ENCODE measurements at places on chromosomes 5 and 9. TPM values are rescaled to one million over a fixed set of nuclear protein-coding genes. Genes with fewer than 3 reads are reported as not detected.

CDKN2A gene
- total RNA-seq = 0.93 TPM

ANKRD20A1 gene
- 1.3 TPM for total RNA-seq

MRPS27 gene
- total RNA-seq = 45.4 TPM

IL5 gene
- total RNA-seq = not detected

ZNF300 gene
- total RNA-seq = 4.2 TPM

ELAVL2 gene
- total RNA-seq = not detected

F2RL1 gene
- 1.6 TPM for total RNA-seq

FAM169A gene
- 0.28 TPM for total RNA-seq

JAKMIP2 gene
- total RNA-seq = 0.96 TPM

PTGDS gene
- total RNA-seq = 96.2 TPM

GABRP gene
- not detected for total RNA-seq

CRHBP gene
- total RNA-seq = 5.4 TPM

SPARC gene
- 588 TPM for total RNA-seq

NRG2 gene
- total RNA-seq = 2.3 TPM

RBM18 gene
- total RNA-seq = 12.2 TPM

CARTPT gene
- total RNA-seq = not detected

GRCh38 chr5:156322666-156323065 lies 4.3 kb upstream of the SGCD start:
- no peak for DNase-seq

DNA sequence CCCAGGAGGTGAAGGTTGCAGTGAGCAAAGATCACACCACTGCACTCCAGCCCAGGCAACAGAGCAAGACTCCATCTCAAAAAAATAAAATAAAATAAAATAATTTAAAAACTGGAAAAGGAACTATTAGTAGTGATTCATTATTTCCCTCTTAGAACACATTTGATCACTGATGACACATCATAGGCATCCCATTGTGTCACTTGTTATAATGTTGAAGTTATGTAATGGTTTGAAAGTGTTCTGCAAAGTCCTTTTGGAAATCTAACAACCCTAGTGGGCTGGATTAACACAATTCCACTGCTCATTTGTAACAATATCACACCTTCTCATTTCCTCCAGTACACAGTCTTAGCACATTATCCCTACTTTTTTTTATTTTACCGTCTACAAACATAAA lies 81.8 kb upstream of the LMNB1 start:
- DNase-seq = no peak

DNA sequence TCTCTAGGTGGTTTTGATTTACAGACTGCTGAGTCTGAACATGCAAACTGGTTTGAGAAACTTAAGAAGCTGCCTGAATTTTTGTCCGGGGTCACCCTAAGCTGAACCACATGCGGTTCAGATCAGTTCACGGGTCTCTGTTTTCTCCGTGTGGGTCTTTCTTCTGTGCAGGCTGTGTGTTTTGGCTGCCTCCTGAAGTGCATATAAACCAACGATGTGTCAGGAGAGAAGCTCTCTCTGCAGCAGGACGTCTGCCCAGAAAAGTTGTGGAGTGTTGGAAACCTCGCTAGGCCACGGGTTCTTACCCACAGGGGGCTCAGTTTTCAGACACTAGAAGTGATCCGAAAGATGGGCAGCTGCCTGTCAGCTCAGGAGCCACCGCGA lies 364.2 kb downstream of the IRX2 start:
- no peak for DNase-seq

DNA sequence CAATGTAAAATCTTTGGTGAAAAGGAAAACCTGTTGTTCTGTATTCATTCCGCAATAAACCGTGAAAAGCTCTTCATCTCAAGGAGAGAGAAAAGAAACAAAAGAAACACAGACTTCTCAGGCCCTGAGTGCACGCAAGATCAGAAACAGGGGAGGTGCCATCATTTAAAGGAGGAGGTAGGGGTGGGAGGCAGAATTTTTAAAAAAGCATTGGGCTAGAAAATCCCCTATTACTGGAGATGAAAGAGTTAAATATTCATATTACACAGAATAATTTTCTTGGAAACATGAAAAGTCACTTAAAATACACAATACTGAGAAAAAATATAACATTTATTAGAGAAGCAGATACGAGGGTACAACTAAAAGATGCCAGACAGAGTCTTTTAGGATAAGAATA lies 56.3 kb downstream of the USP20 start:
- no peak for DNase-seq

DNA sequence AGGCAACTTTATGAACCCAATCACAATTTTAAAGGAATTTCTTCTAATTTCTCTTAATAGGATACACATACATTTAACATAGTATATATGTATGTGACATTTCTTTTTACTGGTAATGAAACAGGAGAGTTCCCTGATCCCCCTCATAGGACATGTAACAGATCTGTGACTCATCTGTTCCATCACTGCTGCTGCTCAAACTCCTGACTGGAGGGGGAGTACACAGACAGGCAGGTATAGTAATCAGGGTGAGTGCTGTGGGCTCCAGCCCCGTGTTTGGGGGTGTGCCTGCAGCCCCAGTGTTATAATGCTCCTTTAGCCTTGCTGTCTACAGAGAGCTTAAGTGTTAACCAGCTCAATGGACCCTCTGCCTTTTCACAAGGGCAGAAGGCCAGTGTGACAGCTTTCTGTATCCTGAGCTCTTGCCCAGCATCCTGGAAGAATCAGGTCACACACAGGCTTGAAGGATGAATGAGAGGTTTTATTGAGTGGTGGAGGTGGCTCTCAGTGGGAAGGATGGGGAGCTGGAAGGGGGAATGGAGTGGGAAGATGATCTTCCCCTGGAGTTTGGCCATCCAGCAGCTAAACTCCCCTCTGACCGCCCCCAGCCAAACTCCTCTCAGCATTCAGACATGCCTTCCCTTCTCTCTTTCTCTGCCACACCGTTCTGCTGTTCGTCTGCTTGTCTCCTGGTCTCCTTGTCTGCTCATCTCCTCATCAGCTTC lies 161.3 kb downstream of the ZNF608 start:
- no peak for DNase-seq

DNA sequence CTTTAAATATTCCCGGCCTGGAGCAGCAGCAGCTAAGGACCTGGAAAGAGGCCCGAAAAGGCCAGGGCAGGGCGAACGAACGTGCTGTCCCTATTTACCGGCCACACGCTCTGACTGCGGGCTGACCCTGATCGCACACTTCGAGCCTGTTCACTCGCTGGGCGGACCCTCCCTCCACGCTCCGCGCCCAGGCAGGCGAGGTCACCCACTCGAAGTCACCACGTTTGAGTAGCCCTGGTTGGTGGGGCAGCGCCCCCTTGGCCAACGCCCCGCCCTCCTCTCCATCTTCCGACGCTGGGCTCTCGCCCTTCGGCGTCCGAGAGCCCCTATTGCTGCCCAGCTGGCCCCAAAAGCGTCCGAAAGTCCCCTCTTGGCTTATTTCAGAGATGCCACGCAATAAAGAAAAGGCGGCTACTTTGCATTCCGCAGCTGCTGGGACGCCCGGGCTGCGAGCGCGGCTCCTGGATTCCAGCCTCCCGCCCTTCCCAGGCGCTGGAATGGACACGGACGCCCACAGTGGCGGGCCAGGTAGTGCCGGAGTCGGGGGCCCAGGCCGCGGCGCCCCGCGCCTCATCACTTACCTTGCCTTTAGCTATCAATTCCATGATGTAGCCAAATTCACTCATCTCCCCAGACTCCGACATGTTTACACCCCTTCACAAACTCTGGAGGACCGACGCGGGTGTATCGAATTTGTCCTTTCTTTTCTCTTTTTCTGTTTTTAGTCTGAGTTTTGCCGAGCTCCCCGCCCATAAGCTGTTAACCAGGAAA lies 9.9 kb upstream of the TRIM36 start:
- no peak for DNase-seq

DNA sequence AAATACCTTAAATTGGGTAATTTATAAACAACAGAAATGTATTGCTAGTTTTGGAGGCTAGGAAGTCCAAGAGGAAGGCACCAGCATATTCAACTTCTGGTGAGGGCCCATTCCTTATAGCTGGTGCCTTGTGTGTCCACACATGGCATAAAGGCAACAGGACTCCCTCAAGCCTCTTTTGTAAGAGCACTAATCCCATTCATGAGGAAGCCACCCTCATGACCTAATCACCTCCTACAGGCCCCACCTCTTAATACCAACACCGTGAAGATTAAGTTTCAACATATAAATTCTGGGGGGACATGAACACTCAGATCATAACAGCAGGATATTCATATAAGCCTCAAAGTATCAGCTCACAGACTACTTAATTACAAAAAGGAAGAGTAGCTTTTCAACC lies 4.0 kb upstream of the PLAC8L1 start:
- no peak for DNase-seq

DNA sequence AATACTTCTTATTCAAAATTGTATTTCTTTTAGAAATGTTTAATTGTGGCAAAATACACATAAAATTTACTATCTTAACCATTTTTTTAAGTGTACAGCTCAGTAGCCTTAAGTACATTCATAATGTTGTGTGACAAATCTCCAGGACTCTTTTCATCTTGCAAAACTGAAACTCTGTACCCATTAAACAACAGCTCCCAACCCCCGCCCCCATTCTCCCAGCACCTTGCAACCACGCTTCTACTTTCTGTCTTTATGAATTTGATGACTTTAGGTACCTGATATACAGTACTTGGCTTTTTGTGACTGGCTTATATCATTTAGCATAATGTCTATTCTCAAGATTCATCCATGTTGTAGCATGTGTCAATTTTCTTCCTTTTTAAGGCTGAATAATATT lies 2.8 kb upstream of the IL5 start:
- DNase-seq = no peak

GRCh38 chr5:59506285-59506877 lies 387.1 kb downstream of the PDE4D start:
- no peak for DNase-seq

GRCh38 chr9:107630156-107630555 lies 140.6 kb upstream of the KLF4 start:
- DNase-seq = no peak

DNA sequence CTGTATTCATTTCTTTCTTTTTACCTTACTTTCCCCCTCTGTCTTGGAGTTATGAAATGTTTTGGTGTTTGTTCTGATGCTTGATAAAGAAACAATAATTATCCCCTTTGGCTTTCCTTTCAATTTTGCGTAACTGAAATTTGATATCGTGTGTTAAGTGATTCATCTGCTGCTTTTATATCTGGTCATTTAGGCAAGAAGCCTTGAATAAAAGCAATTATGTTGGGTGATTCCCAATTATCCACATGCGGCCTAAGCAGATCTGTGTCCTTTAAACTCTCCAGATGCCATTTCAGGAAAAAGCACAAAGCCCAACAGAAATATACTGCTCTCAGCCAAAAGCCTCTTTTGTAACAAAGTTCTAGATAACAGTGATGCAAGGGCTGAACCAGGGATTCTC lies 92.8 kb downstream of the TAF11L14 start:
- no peak for DNase-seq

GRCh38 chr9:91253488-91253887 lies 108.2 kb downstream of the AUH start:
- DNase-seq = no peak

DNA sequence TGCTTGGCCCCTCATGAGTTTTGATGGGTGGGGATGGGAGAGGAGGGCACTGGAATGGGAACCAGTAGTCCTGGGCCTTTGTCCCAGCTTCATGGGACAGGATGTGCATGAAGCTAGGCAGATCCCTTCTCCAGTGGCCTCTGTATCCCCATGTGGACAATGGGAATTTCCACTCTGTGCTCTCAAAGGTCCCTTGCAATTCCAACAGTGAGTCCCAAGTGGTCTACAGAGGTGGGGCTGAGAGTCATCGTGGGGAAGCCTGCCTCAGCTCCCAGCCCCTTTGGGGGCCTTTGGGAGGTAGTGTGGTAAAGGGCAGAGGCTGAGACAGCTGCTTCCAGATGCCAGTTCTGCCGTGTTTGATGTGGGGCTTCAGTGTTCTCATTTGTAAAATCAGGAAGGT lies 1.9 kb upstream of the PHYHD1 start:
- DNase-seq = no peak

GRCh38 chr9:115305543-115305942 lies 187.6 kb upstream of the TNC start:
- DNase-seq = no peak

GRCh38 chr9:81833563-81834345 lies 94.5 kb upstream of the SPATA31D4 start:
- no peak for DNase-seq

DNA sequence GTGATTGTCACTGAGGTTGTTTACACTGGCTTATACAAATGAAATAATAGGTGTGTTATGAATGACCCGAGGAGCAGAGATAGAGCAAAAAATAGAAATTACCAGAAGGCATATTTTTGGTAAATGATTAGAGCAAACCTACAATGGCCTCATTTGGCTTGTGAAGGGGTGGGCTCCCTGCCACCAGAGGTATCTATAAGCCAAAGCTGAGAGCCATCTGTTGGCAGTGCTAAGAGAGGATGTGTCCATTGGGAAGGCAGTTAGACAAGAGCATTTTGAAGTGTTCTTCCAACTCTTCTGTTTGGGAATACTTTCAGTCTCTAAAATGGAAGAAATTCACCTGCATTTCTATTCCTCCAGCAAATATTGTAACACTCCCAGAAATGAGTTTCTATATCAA lies 10.6 kb downstream of the NIPAL4 start:
- no peak for DNase-seq

- no peak for DNase-seq
These were observed 17.1 kb downstream of the IL12B start for GRCh38 chr5:159313197-159313596.

GRCh38 chr5:121746763-121747162 lies 104.9 kb upstream of the FTMT start:
- DNase-seq = no peak

DNA sequence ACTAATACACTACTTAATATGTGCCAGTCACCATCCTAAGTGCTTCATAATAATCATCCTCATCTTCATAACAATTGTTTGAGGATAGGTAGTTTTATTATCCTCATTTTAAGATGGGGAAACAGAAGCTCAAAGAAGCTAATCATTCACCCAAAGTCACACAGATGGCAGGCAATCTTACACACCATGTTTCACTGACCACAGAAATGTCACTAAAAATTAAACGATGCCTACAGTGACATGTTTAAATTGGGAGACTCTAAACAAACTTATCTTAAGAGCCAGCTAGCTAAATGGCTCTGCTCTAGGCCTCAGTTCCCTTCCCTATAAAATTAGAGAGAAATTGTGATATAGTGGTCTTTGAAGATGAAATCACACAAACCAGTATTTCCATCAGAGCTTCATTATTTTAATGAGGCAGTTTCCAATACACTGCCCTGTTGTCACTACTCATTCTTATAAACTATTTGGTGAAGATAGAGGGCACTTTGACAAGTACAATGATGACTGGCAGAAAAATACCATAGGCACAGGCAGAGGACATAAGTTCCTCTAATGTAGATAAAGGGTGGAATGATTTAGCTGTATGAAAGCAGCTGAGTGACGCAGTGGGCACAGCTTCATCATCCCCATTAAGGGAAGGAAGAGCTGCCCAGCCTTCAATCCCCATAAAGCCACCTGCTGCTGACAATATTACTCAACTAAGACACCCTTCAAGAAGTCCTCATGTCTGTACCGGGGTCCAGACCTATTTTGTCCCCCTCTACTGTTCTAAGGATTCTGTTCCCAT lies 224.1 kb downstream of the ACTL7B start:
- DNase-seq = no peak

GRCh38 chr9:6413365-6414246 lies 607 bp downstream of the UHRF2 start:
- no peak for DNase-seq

GRCh38 chr5:171926311-171926710 lies 80.1 kb downstream of the FBXW11 start:
- DNase-seq = no peak

- no peak for DNase-seq
These were observed 527 bp upstream of the SREK1 start for GRCh38 chr5:66143473-66144073.
